Adipose tissue (tissue), 3 donors: ENCODE measurements at places on chromosomes 3 and 15. TPM values are rescaled to one million over a fixed set of nuclear protein-coding genes. Genes with fewer than 3 reads are reported as not detected.

Gene LYZL4
- not detected for polyA plus RNA-seq

Gene TGM4
- polyA plus RNA-seq, result not detected

Gene CNTN3
- polyA plus RNA-seq, result 1.5 TPM

Gene SLC28A2
- not detected for polyA plus RNA-seq

Gene PIF1
- polyA plus RNA-seq, result 0.91 TPM

Gene FAM81A
- 0.45 TPM for polyA plus RNA-seq

Gene LRRC15
- polyA plus RNA-seq, result 0.40 TPM

Gene CMTM7
- polyA plus RNA-seq, result 14.7 TPM

Gene SQOR
- 43.1 TPM for polyA plus RNA-seq

Gene TJP1
- polyA plus RNA-seq, result 23.4 TPM

Gene ARRDC4
- polyA plus RNA-seq, result 25.4 TPM

Gene NKIRAS1
- polyA plus RNA-seq, result 7.8 TPM

Gene CRYBG3
- polyA plus RNA-seq, result 6.8 TPM

Gene HTR3E
- polyA plus RNA-seq, result not detected

Gene BRPF1
- 4.8 TPM for polyA plus RNA-seq

Gene SEMA4B
- polyA plus RNA-seq, result 4.7 TPM

Gene PEAK1
- 9.5 TPM for polyA plus RNA-seq
